ENCODE measurements at places on chromosomes 1 and 21. TPM values are rescaled to one million over a fixed set of nuclear protein-coding genes. Genes with fewer than 3 reads are reported as not detected.

Gene DNTTIP2
- total RNA-seq = 16.2 TPM

Gene OR6K3
- not detected for total RNA-seq

Gene SLC45A3
- 10.2 TPM for total RNA-seq

Gene PRAMEF13
- total RNA-seq = not detected

Gene MXRA8
- 142 TPM for total RNA-seq

Gene PGLYRP4
- total RNA-seq = not detected

Gene TBX19
- total RNA-seq = 2.0 TPM

Gene ABCA4
- 10.8 TPM for total RNA-seq

Gene DMBX1
- total RNA-seq = not detected

Gene TPTE
- total RNA-seq = not detected

Gene MATN1
- total RNA-seq = 0.47 TPM

Gene NBPF4
- not detected for total RNA-seq

Gene RNF186
- 0.18 TPM for total RNA-seq

Gene SRP9
- total RNA-seq = 221 TPM

Gene KRTAP19-4
- not detected for total RNA-seq

Gene TSPAN1
- total RNA-seq = 34.1 TPM

Gene NCF2
- total RNA-seq = 13.4 TPM

Gene IL10
- total RNA-seq = 1.2 TPM

Gene DHRS3
- 159 TPM for total RNA-seq

Gene RAB29
- 16.2 TPM for total RNA-seq

Gene ST6GALNAC3
- total RNA-seq = 49.0 TPM

Gene SPRR2E
- total RNA-seq = not detected

Gene OR2L3
- total RNA-seq = not detected

Gene MPL
- 0.58 TPM for total RNA-seq

Gene OXCT2
- total RNA-seq = 1.3 TPM

Gene SAMD11
- 136 TPM for total RNA-seq
